ENCODE measurements at places on chromosomes 6 and 20.

- no peak for DNase-seq
Measured at GRCh38 chr6:31920811-31921210, 6.7 kb upstream of the C2 start.

- no peak for DNase-seq
Measured at GRCh38 chr6:144898741-144899140, 613.6 kb downstream of the UTRN start.

- peak; percentile 79 for DNase-seq
Measured at GRCh38 chr20:62860924-62861691, 514 bp downstream of the TCFL5 start.

DNA sequence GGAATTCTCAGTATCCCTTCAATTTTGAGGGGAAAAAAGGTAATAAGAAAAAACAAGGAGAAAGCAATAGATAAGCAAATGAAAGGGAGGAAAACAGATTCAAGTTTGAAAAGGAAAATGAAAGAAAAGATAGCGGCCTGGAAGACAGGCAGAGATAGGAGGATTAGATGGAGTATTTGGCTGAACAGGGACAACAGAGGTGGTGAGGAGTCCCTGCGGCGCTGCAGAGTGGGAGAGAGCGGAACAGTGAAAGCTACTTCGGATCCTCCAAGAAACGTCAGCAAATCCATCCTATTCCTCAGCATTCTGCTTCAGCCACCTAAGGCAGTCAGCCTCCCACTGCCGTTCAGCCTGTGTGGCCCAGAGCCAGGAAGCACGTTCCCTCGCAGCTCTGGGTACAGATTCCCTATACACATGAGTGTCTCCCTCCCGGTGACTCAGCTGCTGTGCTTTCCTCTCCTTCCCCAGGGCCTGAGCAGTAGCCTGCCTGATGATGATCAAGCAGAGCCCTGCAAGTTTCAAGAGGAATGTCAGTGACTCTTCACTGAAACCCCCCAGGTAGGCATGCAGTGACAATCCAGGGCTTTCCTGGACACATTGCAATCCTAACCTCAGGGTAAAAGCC, 43.4 kb upstream of the CDYL start:
- DNase-seq = no peak

DNA sequence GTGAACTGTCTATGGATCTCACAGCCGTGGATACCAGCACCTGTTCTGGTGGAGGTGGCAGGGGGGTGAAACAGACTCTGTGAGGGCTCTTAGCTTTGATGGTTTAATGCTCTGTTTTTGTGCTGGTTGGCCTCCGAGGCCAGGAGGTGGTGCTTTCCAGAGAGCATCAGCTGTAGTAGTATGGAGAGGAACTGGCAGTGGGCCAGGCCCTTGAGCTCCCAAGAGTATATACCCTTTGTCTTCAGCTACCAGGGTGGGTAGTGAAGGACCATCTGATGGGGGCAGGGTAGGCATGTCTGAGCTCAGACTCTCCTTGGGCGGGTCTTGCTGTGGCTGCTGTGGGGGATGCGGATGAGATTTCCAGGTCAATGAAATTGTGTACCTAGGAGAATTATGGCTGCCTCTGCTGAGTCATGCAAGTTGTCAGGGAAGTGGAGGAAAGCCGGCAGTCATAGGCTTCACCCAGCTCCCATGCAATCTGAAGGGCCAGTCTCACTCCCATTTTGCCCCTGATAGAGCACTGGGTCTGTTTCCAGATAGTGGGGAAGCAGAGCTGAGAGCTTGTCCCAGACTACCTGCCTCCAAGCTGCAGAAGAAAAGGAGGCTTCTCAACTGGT, 102.7 kb upstream of the AHI1 start:
- no peak for DNase-seq

- no peak for DNase-seq
Measured at GRCh38 chr6:33897189-33897780, 93.5 kb upstream of the MLN start.

DNA sequence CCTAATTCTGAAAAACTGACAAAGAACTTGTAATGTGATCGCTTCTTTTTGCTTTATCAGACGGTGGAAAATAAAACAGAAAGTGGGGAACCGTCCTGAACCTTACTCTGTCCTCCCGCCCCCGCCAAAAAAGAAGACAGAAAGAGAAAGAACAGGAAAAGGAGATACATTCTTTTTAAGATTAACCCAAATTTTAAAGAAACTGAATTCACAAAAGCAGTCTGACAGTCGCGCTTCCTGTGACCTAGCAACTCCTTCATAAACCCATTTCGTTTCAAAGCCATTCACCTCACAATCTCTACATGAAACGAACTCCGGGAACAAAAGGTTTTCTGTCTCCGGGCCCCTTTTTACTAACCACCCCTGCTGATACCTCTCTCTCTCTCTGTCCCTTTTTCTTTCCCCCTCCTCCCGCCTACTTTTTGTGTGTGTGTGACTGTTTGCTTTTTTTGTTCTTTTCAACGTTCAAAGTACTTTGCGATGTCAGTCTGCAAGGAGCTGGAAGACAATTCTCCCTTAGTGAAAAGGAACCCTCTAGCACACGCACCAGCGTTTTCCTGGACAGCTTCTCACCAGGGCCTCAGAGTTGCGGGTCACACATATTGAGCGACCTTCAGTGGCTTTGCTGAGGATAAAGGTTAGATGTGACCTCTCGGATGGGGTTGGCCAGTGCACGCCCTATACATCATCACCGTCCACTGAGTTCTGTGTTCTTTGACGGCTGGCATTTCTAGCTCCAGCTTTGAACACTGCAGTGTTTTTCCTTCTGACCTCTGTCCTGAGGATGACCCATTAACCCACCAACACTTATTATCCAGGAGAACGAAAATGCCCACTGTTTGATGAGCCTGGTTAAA, 530 bp upstream of the NEDD9 start:
- no peak for DNase-seq

DNA sequence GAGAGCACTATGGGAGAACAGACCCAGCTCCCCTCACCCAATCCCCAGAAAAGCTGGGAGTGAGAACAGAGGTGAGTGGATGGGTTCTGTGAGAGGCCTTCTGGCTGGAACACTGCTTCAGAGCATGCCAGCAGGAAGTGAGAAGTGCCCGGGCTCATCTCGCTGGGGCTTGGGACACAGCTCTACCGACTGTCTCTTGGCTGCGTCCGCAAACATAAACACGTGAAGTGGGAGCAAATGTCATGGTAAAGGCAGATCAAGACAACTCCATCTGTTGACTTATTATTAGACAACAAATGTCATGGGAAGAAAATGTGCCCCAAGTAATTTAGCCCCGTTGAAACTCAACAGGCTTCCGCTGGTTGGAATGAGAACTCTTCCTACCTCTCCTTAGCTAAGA, 25.9 kb downstream of the GNAS-AS1 start:
- no peak for DNase-seq

All from pancreas (tissue), 10 donors.